Transverse colon (tissue), 4 donors: ENCODE measurements at places on chromosomes 11 and 22. TPM values are rescaled to one million over a fixed set of nuclear protein-coding genes. Genes with fewer than 3 reads are reported as not detected.

- H3K27me3 ChIP-seq, result no peaks in the 10 kb centered on the region
- DNase-seq, result peak; percentile 76
- H3K4me1 ChIP-seq, result peaks cover 10% of the 10 kb centered on the region
- no peaks in the 10 kb centered on the region for H3K36me3 ChIP-seq
These were observed 13.3 kb downstream of the CREB3L1 start for GRCh38 chr11:46290598-46291309.

DNA sequence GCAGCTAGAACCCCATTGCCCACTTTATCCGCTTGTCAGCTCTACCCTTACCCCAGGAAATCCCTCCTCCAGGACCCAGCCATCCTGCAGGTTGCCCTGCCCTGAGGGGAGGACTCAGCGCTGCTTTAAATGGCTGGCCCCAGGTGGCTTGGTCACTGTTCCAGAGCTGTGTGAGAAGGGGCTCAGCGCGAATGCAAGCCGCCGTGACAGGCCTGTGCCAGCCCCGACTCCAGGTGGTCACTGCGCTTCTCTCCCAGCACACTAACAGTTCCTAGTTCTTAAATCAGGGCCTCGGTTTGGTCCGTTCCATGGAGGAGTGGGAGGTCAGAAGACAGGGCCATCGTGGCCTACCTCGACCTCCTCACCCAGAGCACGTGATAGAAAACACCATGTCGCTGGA is 65.7 kb upstream of the TBCEL start:
- H3K36me3 ChIP-seq, result no peaks in the 10 kb centered on the region
- H3K4me3 ChIP-seq, result no peak overlapping the region
- no peaks in the 10 kb centered on the region for H3K27me3 ChIP-seq
- DNase-seq, result no peak
- no peak overlapping the region for H3K27ac ChIP-seq
- H3K4me1 ChIP-seq, result no peaks in the 10 kb centered on the region

GRCh38 chr11:19632499-19632834 is 80.2 kb upstream of the NAV2 start:
- H3K27ac ChIP-seq, result no peak overlapping the region
- DNase-seq, result no peak
- H3K4me3 ChIP-seq, result no peak overlapping the region
- H3K36me3 ChIP-seq, result no peaks in the 10 kb centered on the region

DNA sequence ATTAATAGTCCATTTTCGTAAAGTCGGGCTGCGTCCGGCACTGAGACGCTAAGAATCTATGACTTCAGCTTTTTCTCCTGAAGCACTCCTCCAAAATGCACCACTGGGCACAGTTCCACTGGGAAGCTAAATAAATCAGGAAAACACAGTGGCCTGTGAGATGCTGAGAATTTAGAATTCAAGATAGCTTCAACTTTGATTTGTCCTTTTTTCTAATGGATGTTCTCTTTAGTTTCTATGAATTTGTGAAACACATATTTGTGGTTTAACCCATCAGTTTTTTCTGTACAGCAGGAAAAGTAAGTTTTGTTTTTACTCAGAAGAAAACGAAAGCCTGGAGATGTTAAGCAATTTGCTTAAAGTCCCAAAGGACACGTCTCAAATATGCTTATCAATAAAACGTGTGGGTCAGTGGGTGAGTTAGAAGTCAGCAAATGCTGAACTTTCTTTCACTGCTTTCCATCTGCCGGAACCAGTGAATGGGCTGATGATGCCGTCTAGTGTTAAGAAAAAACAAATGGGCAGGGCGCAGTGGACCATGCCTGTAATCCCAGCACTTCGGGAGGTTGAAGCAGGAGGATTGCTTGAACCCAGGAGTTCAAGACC is 40.7 kb upstream of the CLMP start:
- no peaks in the 10 kb centered on the region for H3K36me3 ChIP-seq
- DNase-seq, result no peak
- H3K27me3 ChIP-seq, result no peaks in the 10 kb centered on the region
- H3K4me3 ChIP-seq, result no peak overlapping the region
- peak overlapping the region; percentile 37 for H3K27ac ChIP-seq

TPST2 gene
- 14.3 TPM for total RNA-seq

CDHR5 gene
- 386 TPM for total RNA-seq

LAYN gene
- total RNA-seq, result 12.1 TPM

ZNRD2 gene
- total RNA-seq, result 38.4 TPM
